NCI-H1436 treated with DMSO at 0.1 percent for 48 hours (cell line): ENCODE measurements at places on chromosomes 2 and 18.

GRCh38 chr18:2797951-2798350 lies 48.9 kb upstream of the EMILIN2 start:
- DNase-seq, result no peak

GRCh38 chr2:238344035-238344434 lies 23.7 kb downstream of the TRAF3IP1 start:
- DNase-seq, result no peak

- DNase-seq, result no peak
These were observed 4.5 kb downstream of the RETREG2 start for GRCh38 chr2:219182331-219183150.

GRCh38 chr18:8977166-8977565 lies 125.3 kb upstream of the NDUFV2 start:
- no peak for DNase-seq

- no peak for DNase-seq
These were observed 695.8 kb downstream of the RNF144A start for GRCh38 chr2:7612969-7613368.

DNA sequence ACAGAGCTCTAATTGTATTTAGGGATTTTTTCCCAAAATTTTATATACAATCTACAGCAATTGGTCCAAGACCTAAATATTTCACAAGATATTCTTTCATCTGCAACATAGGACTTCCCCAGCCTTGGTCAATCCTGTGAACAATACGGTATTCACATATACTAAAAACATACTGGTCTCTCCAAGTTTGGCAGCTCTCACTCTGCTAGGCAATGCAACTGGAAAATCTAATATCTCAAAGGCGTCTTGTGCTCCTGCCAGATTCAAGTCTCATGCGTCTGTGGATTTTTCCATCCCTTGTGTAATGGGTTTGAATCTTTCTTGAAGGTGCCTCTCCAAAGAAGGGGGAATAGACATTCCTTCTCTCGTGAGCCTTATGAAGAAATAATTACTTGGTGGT lies 27.4 kb upstream of the MBOAT2 start:
- no peak for DNase-seq
